ENCODE measurements at places on chromosomes 6 and 20.

- peak; percentile 22 for DNase-seq
These were observed 341.8 kb downstream of the CDKAL1 start for GRCh38 chr6:20876036-20876435.

DNA sequence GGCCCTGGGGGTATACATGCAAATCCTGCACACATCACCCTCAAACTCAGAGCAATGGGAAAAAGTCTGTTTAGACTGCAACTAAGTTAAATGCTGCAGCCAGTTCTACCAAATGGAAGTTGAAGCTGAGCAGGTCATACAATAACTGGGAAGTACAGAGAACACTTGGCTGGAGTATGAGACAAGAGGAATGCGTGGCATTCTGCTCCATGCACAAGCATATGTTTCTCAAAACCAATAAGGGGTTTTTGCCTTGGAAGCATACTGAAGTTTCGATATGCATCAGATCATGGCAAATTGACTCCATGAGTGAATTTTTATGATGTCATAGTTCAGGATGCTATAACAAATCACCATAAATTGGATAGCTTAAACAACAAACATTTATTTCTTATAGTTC is 193.8 kb downstream of the COL12A1 start:
- no peak for DNase-seq

DNA sequence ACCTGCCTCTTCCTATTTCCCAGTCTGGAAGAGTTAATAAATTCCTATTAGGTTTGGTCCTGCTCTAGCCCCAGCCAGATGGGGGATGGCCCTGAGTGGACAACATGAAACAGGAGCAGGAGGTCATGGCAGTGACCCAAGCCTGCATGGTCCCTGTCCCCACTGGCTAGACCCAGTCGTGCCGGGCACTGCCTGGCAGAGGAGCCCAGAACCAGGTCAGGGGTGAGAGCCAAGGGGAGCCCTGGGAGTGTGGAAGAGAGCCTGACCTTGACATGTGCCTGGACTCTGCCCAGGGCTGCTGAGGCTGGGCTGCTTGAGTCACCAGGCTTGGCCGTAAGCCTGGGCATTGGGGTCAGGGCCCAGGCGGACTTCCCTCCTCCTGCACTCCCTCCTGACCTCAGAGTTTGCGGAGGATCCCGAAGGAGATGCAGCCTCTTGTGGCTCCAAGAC is 3.6 kb downstream of the AVP start:
- DNase-seq, result no peak

DNA sequence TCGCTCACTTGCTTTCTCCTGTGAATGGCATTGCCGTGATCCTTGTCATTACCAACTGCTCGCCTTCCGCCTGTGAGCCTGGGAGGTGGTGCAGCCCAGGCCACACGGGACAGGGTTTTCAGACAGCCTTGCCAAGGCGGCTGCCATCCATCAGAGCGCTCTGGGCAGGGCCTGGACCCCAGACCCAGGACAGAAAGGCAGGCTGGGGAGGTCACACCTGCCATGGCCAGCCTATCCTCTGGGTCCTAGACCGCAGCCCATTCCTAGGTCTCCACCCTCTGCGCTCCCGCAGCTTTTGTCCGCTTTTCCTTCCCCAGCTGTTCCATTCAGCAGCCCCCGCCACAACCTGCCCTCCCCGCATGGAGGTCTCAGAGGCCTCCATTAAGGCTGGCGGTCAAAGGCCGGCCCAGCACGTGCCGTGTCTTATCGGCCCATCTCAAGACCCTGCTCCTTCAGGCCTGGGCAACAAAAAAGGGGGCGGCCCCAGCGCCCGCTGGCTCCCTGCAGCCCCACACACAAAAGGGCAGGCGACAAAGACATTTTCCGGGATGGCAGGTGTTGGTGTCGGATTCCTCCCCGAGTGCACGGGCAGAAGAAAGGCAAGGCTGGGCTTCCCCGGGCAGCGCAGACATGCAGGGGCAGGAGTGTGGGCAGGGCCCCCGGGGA is 28.1 kb downstream of the INSM1 start:
- peak; percentile 95 for DNase-seq

DNA sequence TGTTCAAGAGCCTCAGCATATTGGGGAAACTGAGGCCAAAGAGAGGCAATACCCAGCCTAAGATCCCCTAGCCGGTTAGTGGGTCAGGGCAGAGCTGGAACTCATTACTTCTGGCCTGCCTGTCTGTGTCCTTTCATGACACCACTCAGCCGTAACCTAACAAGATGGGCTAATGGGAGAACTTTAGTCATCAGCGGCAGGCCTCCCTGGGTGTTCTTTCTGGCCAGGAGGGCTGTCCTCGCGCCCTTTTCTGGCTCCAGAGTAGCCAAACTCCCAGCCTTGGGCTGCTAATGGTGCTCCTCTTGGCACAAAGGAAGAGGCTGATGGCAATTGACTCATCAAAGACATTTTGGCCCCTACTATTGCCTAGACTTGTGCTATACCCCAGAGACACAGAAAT is 76.6 kb downstream of the NCR2 start:
- DNase-seq, result no peak

GRCh38 chr20:59300333-59301081 is at the start of gene EDN3:
Gene EDN3 (plus strand): TSS chr20:59300611. CDS start chr20:59300813, 202 bp downstream.
- no peak for DNase-seq

DNA sequence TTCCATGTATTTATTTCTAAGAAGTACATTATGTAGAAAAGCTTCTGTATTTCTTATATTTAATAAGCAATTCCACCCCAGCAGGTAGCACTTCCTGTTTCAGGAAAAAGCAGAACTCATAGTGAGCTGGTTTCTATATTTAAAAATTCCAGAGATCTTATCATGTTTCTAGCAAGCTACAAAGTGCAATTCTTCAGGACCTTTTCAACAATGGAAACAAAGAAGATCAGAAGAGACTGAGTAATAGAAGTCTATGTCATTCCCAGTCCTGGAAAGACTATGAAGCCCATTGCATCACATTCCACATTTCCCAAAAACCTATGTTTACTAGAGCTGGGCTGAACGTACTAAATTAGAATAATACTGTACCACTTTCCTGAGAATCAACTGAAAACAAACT is 302.6 kb upstream of the NRSN1 start:
- no peak for DNase-seq

DNA sequence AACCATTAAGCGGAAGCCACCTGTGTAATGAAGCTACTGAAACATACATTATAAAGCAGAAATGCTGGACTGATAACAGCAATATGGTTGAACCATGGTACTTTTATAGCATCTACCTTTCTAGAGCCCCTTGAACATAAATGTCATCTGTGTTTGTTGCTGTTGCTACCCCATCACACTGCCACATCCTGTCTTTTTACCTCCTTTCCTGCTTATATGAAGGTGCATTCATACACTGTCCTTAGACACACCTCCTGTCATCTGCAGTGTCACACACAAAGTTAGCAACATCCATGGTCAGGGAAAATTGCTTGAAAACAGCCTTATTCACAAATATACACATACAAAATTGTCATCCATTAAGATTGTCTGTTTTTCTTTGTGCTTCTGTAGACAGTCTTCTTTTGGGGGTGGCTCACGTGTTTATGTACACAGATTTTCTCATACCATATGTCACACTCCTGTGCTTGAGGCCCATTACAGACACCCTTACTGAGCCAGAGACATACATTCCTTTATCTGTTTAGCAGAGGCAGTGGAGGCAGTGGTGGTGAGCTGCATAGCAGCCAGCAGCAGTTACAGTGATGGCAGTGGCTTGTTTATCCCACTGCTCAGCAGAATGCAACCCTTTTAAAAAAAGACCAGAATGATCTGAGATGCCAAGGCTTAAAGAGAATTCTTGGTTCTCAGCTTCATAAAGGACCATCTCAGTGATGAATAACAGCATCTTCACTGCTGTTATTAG is 25.9 kb downstream of the C6orf62 start:
- peak; percentile 42 for DNase-seq

DNA sequence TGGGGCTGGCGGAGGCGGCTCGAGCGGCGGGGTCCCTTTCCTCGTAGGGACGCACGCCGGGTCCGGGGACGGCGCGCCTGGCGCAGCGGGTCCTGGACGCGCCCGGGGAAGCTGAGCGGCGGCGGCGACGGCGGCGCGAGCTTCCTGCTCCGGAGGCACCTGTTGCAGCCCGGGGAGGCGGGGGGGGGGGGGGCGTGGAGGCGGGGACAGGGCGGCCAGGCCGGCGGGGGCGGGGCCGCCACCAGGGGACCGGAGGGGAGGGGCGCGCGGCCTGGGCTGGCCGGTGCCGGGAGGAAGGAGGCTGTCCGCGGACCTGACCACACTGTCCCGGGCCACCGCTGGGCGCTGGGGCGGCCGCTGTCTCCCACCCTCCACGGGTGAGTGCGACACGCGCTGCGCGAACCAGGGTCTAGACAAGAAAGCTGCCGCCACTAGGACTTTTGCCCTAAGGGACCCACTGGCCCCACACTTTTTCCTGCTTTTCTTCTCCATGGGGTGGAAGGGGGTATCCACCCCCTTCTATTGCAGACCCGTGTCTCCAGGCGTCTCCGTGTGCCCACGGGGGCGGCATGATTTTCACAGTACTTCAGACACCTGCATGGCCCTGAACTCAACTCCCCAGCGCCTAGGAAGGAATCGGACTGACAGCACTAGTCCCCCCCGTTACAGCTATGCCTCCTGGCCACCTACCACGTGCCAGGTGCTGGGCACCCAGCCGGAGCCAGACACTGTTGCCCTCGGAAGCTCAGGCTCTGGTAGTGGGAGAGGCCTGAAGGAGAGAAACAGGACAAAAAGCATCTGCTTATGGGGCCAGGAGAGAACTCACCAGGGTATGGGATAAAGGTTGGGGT is at the start of gene NFATC2:
NFATC2 (minus strand) TSS at position 149 of the 851 bp plus-strand sequence. CDS start 220 bp downstream, outside the sequence.
- no peak for DNase-seq

DNA sequence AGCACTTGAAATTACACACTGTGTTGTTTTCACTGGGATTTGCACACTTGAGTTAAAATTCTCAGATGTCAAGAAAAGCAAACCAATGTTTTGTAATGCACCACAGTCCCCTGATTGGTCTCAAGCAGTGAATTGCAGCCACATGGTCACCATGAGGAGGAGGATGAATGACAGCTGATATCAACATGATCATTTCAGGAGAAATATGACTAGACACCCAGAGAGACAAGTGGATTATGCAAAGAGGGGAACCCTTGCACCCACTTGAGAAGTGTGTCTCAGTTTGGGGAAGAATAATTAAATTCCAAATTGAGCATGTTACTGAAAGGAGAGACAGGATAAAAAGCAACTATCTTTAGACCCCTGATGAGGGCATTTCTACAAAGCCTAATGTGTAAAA is 69.3 kb downstream of the UST start:
- no peak for DNase-seq

- DNase-seq, result no peak
These were observed 157.4 kb downstream of the PKHD1 start for GRCh38 chr6:51929934-51930574.

- no peak for DNase-seq
These were observed 108.4 kb upstream of the ESR1 start for GRCh38 chr6:151698931-151699700.

- peak; percentile 36 for DNase-seq
These were observed 120.6 kb downstream of the GRM4 start for GRCh38 chr6:34025112-34025807.

GRCh38 chr6:81818901-81819361 is 66.5 kb upstream of the TENT5A start:
- DNase-seq, result no peak

- DNase-seq, result no peak
These were observed 57.2 kb upstream of the ANKEF1 start for GRCh38 chr20:9977629-9978028.

GRCh38 chr20:38841570-38841969 is 36.1 kb downstream of the PPP1R16B start:
- DNase-seq, result no peak

DNA sequence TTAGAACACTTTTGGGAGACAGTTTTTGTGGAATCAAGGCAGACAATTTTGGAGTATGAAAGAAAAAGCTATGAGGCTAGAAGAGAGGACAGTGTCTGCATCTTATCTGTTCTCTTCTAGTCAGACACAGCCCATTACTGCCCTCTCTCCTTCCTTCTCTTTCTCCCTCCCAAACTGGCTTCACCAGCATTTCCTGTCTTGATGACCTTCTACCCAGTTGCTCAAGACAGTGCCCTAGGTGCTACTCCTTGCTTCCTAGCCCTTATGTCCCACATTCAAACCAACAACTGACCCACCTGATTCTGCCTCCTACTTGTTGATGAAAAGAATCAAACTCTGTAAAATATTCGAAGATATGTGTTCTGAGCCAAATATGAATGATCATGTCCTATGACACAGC is 116.4 kb upstream of the RIPOR2 start:
- DNase-seq, result no peak

DNA sequence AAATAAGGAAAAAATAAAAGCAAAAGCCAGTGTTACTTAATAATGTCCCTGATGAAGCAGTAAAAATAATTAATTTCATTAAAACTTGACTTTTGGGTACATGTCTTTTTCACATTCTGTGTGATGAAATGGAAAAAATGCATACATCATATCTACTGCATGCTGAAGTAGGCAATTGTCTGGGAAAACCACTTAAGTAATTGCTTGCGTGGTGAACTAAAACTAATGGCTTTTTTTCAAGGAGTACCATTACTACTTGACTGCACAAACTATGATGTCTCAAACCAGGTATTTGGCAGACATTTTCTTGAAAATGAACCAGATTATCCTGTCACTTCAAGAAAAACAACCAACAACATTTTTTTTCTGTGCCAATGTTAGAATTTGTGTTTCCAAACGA is 91.3 kb upstream of the AKIRIN2 start:
- no peak for DNase-seq

GRCh38 chr20:5033566-5033965 is 32.3 kb upstream of the SLC23A2 start:
- no peak for DNase-seq

- no peak for DNase-seq
These were observed 34.8 kb downstream of the ELOVL2 start for GRCh38 chr6:11009353-11009752.

DNA sequence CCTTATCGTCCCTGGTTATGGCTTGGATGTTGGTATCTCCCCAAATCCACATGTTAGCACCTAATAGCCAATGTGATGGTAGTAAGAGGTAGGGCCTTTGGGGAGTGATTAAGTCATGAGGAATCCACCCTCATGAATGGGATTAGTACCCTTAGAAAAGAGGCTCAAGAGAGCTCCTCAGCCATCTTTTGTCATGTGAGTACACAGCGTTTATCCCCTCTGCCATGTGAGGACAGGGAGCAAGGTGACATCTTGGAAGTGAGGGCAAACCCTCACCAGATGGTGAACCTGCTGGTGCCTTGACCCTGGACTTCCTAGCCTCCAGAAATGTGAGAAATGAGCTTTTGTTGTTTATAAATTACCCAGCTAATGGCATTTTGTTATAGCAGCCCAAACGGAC is 16.1 kb upstream of the SIRPB2 start:
- no peak for DNase-seq

DNA sequence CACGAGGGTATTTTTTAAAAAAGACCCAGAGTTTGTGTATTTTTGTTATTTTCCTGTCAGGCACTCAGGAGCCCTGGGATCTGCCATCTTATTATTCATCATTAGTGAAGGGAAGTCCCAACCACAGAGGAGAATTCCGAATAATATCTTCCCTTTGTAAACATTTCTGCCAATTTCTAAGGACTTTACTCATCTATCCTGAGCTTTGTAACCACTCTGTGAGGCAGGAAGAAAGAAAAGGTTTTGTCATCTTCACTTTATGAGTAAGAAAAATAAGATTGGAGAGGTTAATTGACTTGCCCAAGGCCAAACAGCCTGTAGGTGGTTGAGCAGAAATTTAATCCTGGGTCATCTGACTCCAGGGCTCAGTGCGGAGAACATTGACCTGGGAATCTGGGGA is 23.0 kb upstream of the IYD start:
- no peak for DNase-seq

Measured in NCI-H2171 treated with DMSO at 0.1 percent for 48 hours (cell line).